ENCODE measurements at places on chromosomes 3 and 15.
A peak's percentile ranks its signal among the peaks of the same experiment; 100 is the strongest.

DNA sequence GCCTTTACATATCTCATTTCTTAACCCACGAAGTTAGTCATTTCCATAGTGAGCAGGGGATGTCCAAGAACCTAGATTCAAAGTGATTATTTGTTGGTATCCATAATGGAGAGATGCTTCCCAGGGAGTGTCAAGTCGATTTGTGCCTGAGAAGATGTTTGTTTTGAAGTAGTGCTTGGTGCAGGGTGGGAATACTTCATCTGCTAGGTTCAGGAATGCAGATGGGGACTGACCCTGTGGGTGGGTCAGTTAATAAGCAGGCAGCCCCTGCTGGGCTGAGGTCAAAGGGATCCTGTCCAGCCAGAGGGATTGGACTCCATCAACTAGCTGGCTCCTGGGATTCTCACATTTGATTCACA, 44.1 kb upstream of the VILL start:
- DNase-seq = no peak

DNA sequence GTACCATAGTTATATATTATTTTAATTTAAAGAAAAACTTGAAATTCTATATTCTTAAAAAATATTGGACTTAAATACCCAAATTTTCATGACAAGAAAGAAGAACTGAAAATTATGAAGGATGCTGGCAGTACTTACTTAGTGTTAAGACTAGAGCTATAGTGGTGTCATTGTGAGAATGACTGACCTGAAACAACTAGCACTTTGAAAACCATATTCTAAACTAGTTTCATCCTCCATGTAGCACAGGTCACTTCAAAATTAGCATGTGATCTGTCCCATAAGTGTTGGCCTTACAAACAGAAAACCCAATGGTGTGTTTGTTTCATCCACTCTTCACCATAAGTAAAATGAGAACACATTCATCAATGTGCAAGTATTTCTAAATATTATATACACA, 208.6 kb downstream of the ZIC4 start:
- DNase-seq = no peak

GRCh38 chr15:93366387-93367100, 277.5 kb upstream of the RGMA start:
- no peak for DNase-seq

- DNase-seq = peak; percentile 70
These were observed 234.0 kb downstream of the MYRIP start for GRCh38 chr3:40043444-40043755.

DNA sequence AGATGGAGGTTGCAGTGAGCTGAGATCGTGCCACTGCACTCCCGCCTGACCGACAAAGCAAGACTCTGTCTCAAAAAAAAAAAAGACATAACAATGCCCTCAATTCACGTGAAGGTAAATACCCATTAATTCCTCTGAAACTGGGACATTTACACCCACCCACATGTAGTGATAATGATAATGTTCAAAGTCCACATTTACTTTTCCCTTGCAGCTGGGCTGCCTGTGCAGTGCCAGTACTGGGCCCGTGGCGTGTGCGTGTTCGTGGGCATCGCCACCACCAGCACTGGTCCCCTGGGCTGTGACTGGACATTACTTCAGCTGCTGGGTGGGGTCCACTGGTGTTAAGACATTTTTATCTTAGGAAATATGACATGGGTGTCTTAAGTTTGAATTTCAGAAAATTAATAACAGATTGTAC, 123.6 kb downstream of the SLC25A26 start:
- no peak for DNase-seq

Data from cardiac muscle cell (in vitro differentiated cells and primary cell).